Substantia nigra (tissue), 51 donors: ENCODE measurements at places on chromosomes 13 and 19.

DNA sequence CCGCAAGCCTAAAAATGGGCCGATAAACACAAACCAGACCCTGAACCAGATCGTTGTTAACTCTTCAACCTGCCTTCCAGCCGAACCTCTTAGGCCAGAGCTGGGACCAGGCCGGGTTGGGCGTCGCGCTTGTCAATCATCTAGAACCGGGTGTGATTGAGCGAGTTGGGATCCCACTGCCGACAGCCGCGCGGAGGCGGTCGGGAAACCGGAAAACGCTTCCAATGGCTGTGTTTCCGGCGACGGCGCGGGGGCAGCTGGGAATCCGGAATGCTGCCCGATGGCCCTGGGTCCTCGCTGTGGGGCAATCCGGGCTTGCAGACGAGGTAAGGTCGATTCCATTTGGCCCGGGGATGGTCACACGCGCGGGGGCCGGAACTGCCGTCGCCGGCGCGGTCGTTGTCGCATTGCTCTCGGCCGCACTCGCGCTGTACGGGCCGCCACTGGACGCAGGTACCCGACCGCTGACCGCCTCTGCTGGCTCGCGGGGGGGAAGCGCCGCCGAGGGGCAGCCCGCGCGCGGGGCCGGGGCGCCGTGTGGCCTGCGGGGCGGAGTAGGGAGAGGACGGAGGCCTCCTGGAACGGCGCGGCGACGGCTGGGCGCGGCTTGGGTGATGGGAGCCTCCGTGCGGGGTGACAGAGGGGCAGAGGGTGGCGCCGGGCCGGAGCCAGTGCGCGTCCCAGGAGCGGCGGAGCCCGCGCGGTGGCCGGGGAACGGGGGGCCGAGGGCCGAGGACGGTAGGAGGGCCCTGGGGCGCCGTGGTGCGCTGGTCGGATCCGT lies at the start of gene NAXD:
TSS of gene NAXD (plus strand) at position 224 of the 781 bp plus-strand sequence. CDS start at position 281, 57 bp downstream.
- DNase-seq, result peak; percentile 91

DNA sequence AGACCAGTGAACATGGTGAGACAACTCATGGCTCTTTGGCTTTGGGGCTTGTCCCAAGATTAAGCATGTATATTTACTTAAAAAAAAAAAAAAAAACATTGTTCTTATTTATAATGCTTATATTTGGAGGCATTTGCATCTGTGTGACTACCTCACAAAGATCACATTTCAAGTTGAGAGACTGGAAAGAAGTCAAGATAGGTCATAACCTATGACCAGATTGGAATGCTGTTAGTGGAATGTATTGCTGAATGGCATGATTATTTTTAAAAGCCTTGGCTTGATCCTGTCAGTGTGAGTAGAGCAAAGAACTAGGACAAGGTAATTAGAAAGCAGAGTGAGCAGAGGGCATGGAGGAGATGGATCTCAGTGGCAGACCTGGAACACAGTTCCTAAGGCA lies 214.6 kb downstream of the OXGR1 start:
- DNase-seq, result no peak

- DNase-seq, result no peak
Observed at GRCh38 chr19:29724102-29724641, 9.1 kb upstream of the C19orf12 start.

- no peak for DNase-seq
Observed at GRCh38 chr13:31042481-31043165, 110.2 kb downstream of the TEX26 start.

GRCh38 chr13:50291611-50292010 lies 276.4 kb downstream of the KCNRG start:
- DNase-seq, result no peak

DNA sequence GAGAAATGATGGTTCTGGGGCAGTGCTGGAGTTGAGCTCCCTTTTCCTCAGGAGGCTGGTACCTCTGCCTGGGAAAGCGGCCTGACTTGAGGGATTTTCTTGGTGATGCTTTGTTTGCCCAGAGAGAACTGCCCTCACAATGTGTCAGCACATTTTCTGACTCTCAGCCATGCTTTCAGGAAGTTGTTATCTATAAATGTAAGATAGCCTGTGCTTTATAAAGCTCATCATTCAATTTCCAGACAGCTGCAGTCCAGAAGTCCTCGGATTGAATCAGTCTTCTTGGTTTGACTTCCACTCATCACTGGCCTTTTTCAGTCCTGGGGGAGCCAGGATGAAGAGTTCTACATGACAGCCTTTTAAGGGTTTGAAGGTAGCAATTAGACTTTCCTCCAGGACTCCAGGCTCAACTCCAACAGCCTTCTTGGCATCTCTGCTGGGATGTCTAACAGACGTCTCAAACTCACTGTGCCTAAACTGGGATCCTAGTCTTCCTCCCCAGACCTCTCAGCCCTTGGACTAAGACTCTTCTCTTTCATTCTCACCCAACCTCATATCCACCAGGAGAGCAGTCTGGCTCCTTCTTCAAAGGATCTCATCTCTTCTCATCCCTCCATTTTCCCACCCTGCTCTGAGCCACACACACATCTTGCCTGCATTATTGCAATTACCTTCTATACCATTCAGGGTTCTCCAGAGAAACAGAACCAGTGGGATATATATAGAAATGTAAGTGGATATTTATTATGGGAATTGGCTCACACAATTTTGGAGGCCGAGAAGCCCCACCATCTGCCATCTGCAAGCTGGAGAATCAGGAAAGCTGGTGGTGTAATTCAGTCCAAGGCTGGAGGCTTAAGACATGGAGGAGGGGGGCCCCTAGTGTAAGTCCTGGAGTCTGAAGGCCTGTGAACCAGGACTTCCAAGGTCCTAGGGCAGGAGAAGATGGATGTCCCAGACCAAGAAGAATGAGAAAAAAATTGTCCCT lies 13.1 kb downstream of the ERICH6B start:
- DNase-seq, result no peak

DNA sequence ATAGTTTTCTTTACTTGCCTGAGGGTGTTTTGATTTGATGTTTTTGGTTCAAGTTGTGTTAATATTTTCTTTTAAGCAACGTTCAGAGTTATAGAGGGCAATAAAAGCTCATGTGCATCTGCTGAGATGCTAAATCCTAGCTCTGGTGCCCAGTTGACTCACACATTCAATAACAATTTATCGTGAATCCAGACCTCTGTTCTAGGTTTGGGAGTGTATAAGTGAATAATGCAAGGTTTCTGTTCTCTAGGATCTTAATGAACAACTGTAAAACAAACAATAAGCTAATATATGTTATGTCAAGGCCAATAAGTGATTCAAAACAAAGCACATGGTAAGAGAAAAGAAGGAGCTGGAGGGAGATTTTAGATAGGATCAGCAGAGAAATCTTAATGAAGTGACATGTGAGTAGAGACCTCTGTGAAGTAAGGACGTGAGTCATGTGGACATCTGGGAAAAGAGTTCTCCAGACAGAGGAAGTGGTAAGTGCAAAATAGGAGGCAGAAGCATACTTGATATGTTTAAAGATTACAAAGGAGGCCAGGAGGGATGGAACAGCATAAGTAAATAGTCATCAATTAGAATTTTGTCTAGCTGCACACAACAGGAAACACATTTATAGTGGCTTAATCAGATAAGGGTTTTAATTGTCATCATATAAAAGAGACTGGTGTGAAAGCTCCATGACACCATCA lies 278.5 kb upstream of the HTR2A start:
- no peak for DNase-seq

- DNase-seq, result no peak
Observed at GRCh38 chr19:42295831-42296525, 6.0 kb upstream of the PRR19 start.

GRCh38 chr19:41928221-41928683 lies at the start of gene ERFL:
TSS of gene ERFL (minus strand) at chr19:41928449. CDS start at chr19:41912919, 15,530 bp downstream.
- DNase-seq, result no peak

DNA sequence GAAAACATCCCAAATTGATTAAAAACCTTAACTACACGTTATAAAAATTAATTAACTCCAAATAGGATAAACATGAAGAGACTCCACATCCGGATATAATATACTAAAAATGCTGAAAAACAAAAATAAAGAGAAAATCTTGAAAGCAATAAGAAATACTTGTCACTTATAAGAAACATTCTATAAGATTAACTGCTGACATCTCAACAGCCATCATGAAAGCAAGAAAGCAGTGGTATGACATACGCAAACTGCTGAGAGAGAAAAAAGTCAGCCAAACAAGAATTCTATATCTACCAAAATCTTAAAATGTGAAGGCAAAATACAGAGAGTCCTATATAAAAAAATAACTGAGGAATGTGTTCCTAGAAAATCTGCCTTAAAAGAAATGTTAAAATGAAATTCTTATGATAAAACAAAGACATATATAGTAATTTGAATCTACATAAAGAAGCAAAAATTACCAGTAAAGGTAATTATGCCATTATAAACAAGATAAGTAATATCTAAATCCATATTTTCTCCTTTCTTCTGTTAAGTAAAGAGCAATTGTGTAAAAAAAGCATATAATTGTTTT lies 1851.1 kb downstream of the PCDH9 start:
- DNase-seq, result no peak

DNA sequence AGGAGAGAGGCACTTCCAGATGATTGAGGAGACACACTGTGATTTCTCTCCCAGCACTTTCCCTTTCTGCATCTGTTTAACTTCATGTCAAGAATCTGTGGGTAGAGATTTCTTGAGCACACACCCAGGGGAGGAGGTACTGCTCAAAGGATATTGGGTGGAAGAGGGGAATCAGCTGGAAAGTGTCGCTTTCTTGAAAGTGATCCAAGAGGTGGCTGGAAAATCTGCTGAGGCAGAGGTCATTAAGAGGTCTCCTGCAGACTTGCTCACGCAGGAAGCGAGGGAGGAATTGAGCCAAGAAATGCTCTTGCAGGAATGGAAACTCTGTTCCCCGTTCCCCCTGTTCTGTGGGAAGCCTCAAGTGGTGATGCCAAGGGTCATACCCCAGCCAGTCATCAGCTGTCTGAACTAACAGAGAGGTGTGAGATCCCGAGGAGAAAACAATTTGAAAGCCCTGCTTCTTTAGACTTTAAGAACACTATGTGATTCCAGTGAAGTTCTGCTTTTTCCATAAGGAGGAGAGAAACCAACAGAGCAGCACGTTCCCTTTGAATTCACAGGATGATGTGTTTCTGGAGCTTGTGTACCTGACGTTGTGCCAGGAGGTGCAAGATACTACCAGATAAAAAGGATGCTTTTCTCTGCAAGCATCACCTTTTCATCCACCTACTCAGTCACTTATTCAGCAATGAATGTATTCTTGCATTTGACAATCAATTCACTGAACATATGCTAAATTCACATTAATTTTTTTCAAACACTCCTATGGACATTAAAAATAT lies 163.4 kb upstream of the GPR12 start:
- no peak for DNase-seq

DNA sequence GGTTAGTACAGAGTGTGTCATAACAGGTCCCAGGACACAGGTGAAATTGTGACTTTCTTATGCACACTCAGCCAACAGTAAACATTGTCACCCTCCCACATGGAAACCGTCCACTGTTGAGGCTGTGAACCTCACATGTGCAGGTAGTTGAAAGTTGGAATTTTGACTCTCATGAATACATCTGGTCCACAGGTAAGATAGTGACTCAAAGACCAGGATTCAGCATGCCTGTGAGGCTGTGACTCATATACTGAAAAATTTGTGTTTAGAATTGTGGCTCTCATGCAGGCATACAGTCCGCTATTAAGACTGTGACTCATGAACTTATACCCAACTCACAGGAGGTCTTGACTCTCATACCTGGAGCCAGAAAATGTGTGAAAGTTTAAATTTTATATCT lies 67.8 kb downstream of the ZNF728 start:
- no peak for DNase-seq

DNA sequence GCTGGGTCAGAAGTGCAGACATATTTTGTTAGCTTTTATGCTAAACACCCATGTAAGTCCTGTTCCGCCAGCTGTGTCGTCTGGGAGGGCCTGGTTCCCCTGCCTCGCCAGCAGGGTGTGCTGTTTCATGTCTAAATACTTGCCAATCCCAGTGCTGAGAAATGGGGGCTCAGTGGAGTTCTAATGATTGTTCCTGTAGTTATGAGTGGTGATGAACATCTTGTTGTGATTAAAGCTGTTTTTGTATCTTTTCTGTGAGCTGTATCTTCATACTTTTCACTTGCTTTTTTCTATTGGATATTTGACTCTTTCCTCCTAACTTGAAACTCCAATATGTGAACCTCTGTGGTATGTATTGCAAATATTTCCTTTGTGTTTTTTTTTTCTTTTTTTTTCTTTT lies 32.7 kb downstream of the KDM4B start:
- no peak for DNase-seq

DNA sequence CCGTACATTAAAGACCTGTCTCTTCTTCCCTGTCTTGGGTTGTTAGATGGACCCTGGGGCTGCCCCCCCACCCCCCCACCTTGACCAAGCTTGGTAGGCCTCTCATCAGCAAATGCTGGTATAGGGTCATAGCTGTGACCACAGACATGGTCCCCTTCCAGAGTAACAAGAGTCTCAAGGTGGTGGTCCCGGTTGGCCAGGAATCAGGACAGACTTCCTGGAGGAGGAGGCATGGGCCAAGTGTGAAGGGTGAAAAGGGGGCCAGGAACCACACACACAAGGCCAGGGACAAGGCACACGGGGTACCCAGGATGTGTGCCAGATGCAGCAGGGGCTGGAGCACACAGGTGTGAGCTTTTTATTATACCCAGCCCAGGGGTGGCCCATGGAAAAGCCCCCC lies 1.1 kb upstream of the MRI1 start:
- no peak for DNase-seq

- DNase-seq, result no peak
Observed at GRCh38 chr13:112254900-112255299, 121.3 kb upstream of the SPACA7 start.

GRCh38 chr19:46603752-46604231 lies 2.7 kb downstream of the CALM3 start:
- DNase-seq, result no peak

DNA sequence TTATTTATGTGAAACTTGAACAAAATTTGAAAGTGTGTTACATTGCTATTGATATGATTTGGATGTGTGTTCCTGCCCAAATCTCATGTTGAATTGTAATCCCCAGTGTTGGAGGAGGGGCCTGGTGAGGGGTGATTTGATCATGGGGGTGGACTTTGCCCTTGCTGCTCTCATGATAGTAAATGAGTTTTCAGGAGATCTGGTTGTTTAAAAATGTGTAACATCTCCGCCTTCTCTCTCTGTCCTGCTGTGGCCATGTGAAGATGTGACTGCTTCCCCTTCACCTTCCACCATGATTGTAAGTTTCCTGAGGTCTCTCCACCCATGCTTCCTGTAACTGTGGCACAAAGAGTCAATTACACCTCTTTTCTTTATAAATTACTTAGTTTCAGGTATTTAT lies 1731.0 kb downstream of the SLITRK5 start:
- DNase-seq, result no peak

GRCh38 chr13:30779016-30779415 lies 43.7 kb downstream of the ALOX5AP start:
- no peak for DNase-seq

GRCh38 chr19:383922-384798 lies 24.8 kb downstream of the C2CD4C start:
- DNase-seq, result peak; percentile 27

- no peak for DNase-seq
Observed at GRCh38 chr19:44845286-44845611, 848 bp upstream of the NECTIN2 start.

GRCh38 chr13:98221234-98221633 lies 44.2 kb upstream of the RNF113B start:
- DNase-seq, result no peak
